Right ventricle myocardium superior (tissue), 1 donor: ENCODE measurements at places on chromosomes 6 and 20. TPM values are rescaled to one million over a fixed set of nuclear protein-coding genes. Genes with fewer than 3 reads are reported as not detected.

GRCh38 chr20:57783956-57784837 lies 74.4 kb upstream of the PMEPA1 start:
- no peak for DNase-seq

Gene RBPJL
- total RNA-seq, result not detected

Gene KIAA0408
- 3.1 TPM for total RNA-seq

Gene TCP11
- not detected for total RNA-seq

Gene PMEPA1
- total RNA-seq, result 21.5 TPM

Gene POFUT1
- total RNA-seq, result 24.9 TPM

DNA sequence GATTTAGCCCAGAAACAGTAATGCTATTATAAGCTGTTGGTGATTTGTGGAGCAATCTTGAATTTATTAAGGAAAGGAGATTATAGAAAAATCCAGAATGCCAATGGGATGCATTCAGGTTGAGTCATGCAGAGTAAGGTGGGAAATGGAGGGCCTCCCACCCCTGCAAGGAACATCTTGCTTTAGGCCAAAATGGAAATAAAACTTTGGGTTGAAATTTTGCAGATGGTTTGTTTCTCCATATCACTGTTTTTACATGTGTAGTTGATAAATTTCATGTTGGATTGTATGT lies 152.4 kb downstream of the BCAS1 start:
- DNase-seq, result no peak
